ENCODE measurements at places on chromosomes 1 and 21. TPM values are rescaled to one million over a fixed set of nuclear protein-coding genes. Genes with fewer than 3 reads are reported as not detected.

TXLNA gene
- total RNA-seq, result 44.2 TPM

MRPL9 gene
- total RNA-seq, result 79.4 TPM

C1QTNF12 gene
- total RNA-seq, result not detected

GPATCH2 gene
- total RNA-seq, result 9.9 TPM

SLC44A5 gene
- total RNA-seq, result 2.0 TPM

FAM43B gene
- total RNA-seq, result 0.31 TPM

FMN2 gene
- not detected for total RNA-seq

PRDM16 gene
- total RNA-seq, result not detected

OR4F16 gene
- not detected for total RNA-seq

PLA2G4A gene
- total RNA-seq, result 8.7 TPM

SERPINC1 gene
- not detected for total RNA-seq

MXRA8 gene
- total RNA-seq, result 2.0 TPM

RXFP4 gene
- total RNA-seq, result not detected

KCNH1 gene
- total RNA-seq, result not detected

LCE3E gene
- 1.6 TPM for total RNA-seq

LIN28A gene
- not detected for total RNA-seq

SASS6 gene
- total RNA-seq, result 4.5 TPM

RIMS3 gene
- total RNA-seq, result 3.6 TPM

UBL4B gene
- total RNA-seq, result not detected

SLC16A4 gene
- 1.2 TPM for total RNA-seq

AMY1A gene
- not detected for total RNA-seq

KCNT2 gene
- not detected for total RNA-seq

MYCBP gene
- total RNA-seq, result 32.8 TPM

PRAMEF2 gene
- total RNA-seq, result not detected

AVPR1B gene
- not detected for total RNA-seq

NOS1AP gene
- total RNA-seq, result not detected

TMEM240 gene
- total RNA-seq, result not detected

EXTL2 gene
- total RNA-seq, result 7.3 TPM

RNU1-1 gene
- total RNA-seq, result under 0.01 TPM

TMEM201 gene
- 11.5 TPM for total RNA-seq

CYYR1 gene
- 10.9 TPM for total RNA-seq

CR1 gene
- not detected for total RNA-seq

SNX7 gene
- 47.2 TPM for total RNA-seq

MR1 gene
- 17.0 TPM for total RNA-seq

TEX38 gene
- total RNA-seq, result not detected

MEX3A gene
- 1.8 TPM for total RNA-seq

GMEB1 gene
- 4.9 TPM for total RNA-seq

SLC2A5 gene
- total RNA-seq, result 0.46 TPM

SAMD11 gene
- 0.08 TPM for total RNA-seq

CHD5 gene
- not detected for total RNA-seq

BCL2L15 gene
- total RNA-seq, result not detected

RTCA gene
- total RNA-seq, result 35.3 TPM

CD1D gene
- total RNA-seq, result 9.1 TPM

HCN3 gene
- 0.55 TPM for total RNA-seq

OR2T11 gene
- not detected for total RNA-seq
